ENCODE measurements at places on chromosomes 12 and 14.

DNA sequence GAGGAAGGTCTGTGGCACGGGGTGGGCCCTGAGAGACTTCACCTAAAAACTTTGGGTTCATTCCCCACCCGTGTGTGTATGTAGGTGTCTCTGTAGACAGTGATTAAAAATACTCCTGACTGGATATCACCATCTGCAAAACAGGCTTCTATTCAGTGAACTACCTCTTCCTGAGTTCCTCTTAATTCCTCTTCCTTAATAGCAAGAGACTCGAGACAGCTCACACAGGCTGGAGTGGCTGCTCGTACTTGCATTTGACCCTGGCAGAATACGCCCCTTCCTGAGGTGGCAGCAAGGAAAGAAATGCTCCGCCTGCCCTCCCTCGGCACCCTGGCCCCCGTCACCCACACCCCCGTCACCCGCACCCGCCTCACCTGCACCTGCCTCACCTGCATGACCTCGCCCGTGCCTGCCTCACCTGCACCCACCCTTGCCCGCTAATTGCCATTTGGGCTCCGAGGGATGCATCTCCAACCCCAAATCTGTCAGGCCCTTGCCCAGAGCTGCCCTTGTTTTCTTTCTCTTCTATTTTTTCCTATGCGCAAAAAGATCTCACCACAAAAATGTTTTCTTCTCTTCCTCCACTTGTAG is 90.0 kb downstream of the FBXL14 start:
- no peak for DNase-seq

DNA sequence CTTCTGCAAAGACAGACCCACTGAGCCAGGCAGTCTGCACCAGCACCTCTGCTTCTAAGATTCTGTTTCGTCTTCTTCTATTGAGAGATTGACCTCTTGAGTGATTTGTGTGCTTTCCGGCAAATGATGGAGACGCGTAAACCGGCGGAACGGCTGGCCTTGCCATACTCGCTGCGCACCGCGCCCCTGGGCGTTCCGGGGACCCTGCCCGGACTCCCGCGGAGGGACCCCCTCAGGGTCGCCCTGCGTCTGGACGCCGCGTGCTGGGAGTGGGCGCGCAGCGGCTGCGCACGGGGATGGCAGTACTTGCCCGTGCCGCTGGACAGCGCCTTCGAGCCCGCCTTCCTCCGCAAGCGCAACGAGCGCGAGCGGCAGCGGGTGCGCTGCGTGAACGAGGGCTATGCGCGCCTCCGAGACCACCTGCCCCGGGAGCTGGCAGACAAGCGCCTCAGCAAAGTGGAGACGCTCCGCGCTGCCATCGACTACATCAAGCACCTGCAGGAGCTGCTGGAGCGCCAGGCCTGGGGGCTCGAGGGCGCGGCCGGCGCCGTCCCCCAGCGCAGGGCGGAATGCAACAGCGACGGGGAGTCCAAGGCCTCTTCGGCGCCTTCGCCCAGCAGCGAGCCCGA is 703 bp downstream of the ASCL4 start:
- no peak for DNase-seq

DNA sequence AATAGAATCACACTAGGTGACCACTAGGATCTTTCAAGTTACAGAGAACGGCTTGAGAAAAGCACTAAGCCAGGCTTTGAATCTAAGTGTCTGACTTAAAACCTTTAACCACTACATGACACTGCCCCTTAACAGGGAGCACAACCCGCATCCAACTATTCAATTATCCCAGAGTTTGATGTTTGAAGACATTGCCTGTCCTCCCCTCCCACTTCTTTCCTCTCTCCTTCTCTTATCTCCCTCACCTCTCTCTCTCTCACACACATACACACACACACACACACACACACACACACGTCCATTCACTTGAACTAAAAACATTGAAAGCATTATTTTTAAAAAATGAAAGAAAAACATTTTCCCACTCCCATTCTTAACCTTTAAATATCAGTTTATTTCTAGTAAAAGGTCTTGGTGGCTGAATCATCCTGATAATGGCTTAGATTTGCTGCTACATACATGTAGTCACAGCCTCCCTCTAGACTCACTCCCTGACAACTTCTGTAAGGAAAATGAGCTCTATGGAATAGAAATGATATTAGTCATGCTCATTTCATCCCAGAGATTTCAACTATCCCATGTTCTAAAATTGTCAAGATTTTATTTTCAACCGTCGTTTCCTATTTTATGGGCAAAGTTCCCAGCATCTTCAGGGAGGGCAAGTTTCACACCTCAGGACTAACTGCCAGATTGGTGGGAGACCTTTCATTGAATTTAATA is 53.5 kb upstream of the RAP1B start:
- no peak for DNase-seq

- DNase-seq: no peak
Observed at GRCh38 chr14:67705211-67705610, 3.5 kb downstream of the RDH12 start.

DNA sequence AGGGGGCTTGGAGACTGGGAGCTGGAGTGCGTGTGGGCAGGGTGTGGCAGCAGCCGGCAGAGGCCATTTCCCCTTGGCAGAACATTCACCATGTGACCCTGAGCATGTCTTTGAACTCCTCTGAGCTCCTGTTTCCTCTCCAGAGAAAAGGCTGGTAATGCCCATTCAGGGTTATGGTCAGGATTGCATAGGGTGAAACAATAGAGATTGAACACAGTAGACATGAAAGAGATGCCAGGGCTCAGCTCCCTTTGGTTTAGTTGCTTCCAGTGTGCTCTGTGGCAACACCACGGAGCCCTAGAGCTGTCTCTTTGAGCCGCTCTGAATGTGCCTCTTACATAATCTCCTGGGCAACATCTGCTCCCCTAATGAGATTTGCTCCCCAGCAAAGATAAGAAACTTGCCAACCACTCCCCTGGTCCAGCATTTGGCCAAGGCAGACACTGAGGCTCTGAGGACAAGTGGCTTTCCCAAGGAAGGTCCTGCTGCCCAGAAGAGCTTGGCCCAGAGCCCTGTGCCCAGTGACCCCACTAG is 4.6 kb downstream of the IFI27 start:
- no peak for DNase-seq

GRCh38 chr12:130990034-130990433 is 36.3 kb downstream of the ADGRD1 start:
- DNase-seq: no peak

- peak; percentile 49 for DNase-seq
Observed at GRCh38 chr12:102769323-102769916, 147.6 kb downstream of the PAH start.

GRCh38 chr14:95056476-95056875 is 100.9 kb downstream of the DICER1 start:
- DNase-seq: no peak

DNA sequence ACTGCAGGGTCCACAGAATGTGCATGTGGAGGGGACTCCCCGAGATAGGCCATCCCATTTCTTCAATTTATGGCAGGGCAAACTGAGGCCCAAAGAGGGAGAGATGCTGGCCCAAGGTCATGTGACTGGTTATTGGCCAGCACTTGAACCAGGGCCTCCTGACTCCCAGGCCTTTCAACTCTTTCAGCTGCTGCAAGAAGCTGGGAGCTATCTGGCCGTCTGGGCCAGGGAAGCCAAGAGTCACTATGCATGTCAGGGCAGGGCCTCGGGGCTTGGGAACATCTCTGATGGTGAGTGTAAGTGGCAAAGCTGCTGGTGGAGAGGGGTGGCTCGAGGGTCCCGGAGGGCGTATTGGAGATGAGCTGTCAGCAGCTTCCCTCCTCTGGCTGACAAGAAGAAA is 9.5 kb upstream of the LTBP2 start:
- no peak for DNase-seq

DNA sequence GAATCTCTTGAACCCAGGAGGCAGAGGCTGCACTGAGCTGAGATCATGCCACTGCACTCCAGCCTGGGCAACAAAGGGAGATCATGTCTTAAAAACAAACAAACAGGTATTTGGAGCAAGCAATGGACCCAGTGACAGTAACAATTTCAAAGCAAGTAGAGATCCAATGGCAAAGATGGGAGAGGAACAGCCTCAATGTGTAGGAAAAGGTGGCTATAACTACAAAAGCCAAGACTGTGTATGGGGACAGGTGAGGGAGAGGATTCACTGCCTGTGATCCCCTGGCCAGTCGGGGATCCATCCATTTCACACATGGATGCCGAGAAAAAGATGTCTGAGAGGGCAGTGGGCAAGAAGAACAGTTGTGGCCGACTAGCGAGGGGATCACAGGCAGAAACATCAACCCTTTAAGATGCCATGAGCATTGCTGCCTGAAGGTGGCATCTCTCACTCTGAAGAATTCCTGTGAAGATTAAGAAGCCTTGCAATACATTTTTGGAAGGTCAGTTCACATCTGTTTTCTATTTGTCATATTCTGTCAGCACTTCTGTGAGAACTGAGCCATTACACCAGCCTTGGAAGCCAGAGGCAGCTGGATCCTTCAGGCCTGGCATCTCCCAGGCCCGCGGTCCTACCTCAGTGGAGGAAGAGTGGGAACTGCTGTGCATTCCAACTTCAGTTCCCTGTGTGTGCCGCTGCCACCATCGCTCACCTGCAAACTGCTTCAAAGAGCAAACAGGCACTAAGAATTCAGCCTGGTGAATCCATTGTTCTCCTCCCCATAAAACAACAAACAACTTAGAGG is 54.5 kb upstream of the FRS2 start:
- DNase-seq: peak; percentile 20

DNA sequence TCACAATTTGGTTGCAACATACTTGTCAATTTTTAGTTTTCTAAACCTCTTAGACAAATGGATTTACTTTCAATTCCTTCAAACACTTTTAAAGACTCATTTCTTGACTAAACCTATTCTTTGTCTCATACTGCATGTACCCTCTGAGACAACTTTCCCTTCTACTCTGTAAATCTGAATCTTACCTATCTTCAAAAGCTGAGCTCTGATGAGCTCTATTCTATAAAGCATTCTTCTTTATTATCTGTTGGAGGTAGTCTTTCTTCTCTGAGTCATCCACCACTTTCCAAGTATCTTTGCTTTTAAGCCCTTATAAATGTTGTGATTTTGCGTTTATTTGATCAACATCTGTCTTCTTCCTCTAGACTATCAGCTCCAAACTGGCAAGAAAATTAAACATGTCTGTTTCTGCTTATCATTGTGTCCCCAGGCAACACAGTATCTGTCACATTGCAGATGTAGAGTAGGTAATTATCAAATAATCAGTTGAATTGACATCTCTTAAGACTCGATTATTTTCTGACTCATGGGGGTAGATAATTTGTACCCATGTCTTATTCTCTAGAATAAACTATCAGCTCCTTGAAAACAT is 265.6 kb upstream of the FAR2 start:
- no peak for DNase-seq

DNA sequence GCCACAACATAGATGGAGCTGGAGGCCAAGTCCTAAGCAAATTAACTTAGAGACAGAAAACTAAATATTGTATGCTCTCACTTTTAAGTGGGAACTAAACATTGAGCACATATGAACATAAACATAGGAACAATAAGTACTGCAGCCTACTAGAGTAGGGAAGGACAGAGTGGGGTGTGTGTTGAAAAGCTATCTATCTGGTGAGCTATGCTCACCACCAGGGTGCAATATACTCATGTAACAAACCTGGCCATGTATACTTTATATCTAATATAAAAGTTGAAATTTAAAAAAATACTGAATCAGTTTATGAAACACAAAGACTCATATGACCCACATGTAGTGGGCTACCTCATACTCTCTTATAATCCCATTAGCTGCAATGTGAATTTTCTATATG is 1305.0 kb downstream of the LRFN5 start:
- no peak for DNase-seq

DNA sequence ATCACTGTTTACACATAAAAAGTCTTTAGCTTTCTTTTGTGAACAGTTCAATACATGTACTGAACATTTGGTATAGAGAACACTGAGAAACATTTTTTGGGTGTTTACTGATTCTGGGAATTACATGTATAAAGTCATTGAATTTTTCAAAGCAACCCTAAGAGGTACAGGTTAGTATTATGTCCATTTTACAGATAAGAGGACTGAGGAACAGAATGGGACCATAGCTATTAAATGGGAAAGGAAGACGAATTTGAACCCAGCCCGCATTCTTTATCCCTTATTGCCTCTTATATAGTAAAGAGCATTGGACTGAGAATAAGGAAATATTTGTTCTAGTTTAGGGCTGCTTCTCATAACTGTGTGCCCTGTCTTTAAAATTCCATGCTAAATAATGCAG is 889 bp upstream of the KANSL2 start:
- DNase-seq: no peak

- DNase-seq: no peak
Observed at GRCh38 chr14:100159865-100160533, 554 bp upstream of the DEGS2 start.

DNA sequence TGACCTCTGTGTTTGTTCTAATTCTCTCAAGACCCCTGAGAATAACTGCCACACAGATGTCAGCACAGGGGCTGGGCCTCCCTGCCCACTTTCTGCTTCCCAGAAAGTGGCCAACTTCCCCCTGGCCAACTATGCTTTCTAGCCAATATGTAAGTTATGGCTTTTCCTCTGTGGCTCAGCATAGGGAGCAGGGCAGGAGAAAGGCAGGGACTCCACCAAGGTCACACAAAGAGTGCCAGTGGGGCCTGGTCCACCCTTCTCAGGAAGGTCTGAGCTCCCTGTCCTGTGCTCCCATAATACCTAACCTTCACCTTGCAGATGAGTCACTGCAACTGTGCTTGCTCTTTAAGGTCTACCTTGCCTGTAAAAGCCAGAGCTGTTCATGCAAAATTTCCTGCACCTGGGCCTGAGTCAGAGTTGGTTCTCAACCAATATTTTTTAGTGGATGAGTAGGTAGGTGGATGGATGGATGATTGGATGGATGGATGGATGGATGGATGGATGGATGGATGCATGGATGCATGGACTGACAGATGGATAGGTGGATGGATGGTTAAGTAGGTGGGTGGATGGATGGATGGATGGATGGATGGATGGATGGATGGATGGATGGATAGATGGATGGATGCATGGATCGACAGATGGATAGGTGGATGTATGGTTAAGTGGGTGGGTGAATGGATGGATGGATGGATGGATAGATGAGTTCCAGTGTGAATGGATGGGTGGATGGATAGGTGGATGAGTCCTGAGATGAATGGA is 64.2 kb downstream of the DIO3 start:
- DNase-seq: no peak

- no peak for DNase-seq
Observed at GRCh38 chr12:49255857-49256637, 8.8 kb upstream of the TUBA1C start.

DNA sequence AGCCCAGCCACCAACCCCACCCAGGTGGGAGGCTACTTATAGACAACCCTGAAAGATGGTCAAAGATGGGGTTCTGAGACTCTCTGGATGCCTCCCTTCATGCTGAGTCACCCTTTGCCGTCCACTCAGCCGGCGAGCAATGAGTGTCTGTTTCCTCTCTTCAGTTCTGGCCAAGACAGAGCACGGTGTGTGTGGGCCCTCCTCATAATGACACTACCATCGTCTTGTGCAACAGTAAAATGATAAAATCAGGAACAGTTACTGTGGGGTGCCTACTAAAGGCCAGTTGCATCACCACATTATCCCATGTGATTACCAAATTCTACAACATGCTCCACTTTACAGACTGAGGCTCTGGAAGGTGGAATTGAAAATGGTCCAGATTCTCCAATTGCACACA is 7.0 kb upstream of the BDKRB1 start:
- no peak for DNase-seq

GRCh38 chr14:101797856-101798255 is 36.3 kb downstream of the PPP2R5C start:
- DNase-seq: no peak

GRCh38 chr14:105292826-105293711 is 7.7 kb downstream of the BRF1 start:
- DNase-seq: peak; percentile 79

- DNase-seq: no peak
Observed at GRCh38 chr12:52716061-52716460, 12.7 kb upstream of the KRT77 start.

- DNase-seq: no peak
Observed at GRCh38 chr12:93413064-93413463, 28.7 kb downstream of the UBE2N start.

Measured in activated T-cell treated with anti-CD3 and anti-CD28 coated beads, Interleukin-2, amount 50 U/mL, for 48 hours (primary cell).